ENCODE measurements at places on chromosomes 5 and 9.

DNA sequence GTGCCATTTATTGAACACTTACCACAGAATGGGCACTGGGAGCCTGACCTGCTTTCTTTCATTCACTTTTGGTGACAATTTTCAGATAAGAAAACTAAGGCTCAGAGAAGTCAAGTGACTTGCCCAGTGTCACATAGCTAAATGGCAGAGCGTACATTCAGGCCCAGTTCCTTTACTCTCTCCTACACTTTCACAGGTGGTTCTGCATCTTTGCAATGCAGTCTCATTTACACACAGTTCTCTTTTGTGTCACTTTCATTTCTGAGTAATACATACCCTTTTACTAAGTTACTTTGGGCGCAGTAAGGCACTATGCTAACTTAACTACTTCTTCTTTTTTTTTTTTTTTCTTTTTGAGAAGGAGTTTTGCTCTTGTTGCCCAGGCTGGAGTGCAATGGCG is 8.3 kb downstream of the NFIL3 start:
- DNase-seq = no peak

DNA sequence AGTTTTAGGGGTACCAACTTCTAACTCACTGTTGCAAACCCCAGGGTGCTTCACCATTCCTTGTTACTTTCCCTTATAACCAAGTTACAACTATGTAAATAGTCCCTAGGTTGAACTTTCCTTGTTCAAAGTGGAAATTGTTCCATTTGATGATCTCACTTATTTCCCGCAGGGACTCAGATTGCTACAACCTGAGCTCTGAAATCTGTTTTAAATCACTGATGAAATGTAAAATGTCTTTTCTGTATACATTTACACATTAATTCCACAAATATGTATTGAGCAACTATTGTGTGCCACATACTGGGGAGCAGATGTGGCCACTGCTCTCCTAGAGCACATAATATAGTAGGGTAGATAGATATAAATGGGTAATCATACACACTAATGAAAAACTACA is 69.1 kb upstream of the TARS1 start:
- DNase-seq = no peak

DNA sequence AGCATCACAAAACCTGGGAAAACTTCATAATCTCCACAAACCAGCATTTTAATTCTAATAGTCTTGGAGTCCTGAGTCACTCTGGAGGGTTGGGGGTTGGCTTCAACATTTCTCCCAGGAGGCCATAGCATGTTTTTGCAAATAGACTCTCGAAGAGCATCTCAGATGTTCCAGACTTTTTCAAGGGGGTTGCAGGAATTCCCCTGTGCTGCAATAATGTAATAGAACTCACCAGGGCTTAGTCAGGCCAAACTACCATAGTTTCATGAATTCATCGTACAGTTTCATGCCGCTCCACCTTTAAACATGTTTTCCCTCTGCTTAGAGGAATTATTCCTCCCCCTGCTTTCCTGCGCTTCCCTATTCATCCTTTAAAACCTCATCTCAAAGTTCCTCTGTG is 499.5 kb upstream of the KLF4 start:
- no peak for DNase-seq

GRCh38 chr5:56003179-56003578 is 8.4 kb upstream of the IL6ST start:
- DNase-seq = no peak

DNA sequence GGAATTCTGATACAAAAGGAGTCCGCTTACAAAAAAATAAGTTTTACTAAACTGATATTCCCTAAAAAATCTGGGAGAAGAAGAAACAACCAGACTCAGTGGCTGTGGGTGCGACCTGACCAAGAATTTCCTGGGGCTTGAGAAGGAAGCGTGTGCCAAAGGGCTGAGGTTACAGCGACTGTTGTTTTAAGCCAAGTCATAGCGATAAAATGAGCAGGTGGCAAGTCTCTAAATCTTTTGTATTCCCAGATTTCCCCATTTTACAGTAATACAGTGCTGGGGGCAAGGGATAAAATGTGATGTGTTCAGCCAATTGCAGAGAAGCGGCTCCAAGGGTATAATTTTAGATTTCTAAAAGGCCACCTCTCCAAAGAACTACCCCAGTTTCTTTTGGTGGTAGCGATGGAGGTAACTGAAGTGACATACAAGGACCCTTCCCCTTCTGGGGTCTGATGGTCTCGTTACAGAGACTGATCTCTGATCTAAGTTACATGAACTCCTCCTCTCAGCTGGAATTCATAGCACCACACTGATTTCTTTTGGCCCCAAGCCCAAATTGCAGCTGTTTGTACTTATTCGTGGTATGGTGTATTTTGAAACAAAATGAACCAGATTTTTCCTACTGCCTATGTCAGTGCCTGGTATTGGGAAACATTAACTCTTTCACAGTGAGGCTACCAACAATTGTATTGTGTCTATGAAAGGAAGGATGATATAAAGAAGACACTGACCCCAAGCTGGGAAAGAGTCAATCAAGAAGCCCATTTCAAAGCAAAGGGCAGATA is 41.6 kb downstream of the LPAR1 start:
- DNase-seq = no peak

- DNase-seq = no peak
These were observed 23.1 kb downstream of the CENPK start for GRCh38 chr5:65539827-65540226.

DNA sequence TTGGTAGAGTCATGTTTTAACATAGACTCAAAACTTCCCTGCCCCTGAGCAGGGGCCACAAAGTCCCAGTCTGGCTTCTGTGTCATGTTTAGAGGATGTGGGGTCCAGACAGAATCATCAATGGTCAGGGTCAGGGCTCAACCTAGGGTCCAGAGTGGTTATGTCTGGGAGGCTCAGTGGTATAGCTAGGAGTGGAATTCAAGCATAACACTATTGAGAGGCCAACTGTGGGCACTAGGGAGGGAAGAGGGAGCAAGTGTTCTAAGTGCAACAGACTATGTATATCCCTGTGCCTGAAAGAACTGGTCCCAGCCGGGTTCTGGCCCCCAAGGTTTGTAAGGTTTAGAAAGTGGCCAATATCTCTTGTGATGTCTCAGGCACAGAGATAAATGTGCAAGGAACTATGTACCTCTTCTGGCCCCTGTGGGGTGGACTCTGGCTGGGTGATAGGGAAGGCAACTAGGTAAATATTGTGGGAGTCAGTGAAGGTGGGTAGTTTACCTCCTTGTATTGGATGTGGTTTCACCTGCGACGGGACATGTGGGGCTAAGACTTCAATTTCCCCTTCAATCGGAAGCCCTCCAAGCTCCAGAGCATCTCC is 14.0 kb downstream of the MYORG start:
- no peak for DNase-seq

DNA sequence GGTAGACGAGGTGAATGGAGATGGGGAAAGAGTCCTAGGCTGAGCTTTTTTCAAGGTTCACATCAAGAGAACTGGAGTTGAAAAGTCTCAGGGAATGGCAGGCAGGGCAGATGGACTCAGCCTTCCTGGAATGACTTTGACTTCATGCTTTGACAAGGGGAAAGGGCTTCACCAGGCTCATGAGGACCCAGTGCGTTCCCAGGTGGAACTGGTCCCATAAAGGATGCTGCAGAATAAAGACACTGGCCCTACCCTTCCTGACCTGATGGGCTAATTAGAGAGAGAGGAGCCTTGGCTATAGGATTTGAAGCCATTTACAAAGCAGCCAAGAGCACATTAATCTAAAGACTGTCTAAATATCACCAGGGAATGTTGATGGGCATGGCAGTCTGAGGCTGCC is 63.8 kb downstream of the IL31RA start:
- DNase-seq = no peak

- no peak for DNase-seq
These were observed 356.9 kb downstream of the CSNK1G3 start for GRCh38 chr5:123868881-123869280.

GRCh38 chr9:135526089-135526729 is 5.0 kb downstream of the LCN1 start:
- DNase-seq = no peak

DNA sequence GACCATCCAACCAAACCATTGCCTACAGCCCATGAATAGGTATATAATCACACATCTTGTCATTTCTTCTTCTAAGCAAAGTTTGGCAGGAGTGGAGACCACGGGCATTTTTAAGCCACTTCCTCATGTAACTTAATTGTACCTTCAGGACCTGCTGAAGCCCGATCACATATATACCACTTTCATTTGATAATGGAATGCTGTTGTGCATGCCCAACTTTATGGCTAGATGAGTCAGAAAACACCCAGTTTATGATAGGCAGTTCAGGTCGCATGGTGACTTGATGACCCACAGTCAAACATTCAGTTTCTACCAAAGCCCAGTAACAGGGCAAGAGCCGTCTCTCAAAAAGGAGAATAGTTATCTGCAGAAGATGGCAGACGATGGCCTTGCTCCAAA is 2295.0 kb upstream of the ACO1 start:
- no peak for DNase-seq

- no peak for DNase-seq
These were observed 4.0 kb downstream of the BRD3 start for GRCh38 chr9:134063571-134064450.

- no peak for DNase-seq
These were observed 197.2 kb upstream of the PAPPA start for GRCh38 chr9:115956371-115956770.

GRCh38 chr9:137593176-137593575 is 2.9 kb upstream of the ZMYND19 start:
- no peak for DNase-seq

- no peak for DNase-seq
These were observed 41.1 kb upstream of the NEK6 start for GRCh38 chr9:124216474-124217176.

DNA sequence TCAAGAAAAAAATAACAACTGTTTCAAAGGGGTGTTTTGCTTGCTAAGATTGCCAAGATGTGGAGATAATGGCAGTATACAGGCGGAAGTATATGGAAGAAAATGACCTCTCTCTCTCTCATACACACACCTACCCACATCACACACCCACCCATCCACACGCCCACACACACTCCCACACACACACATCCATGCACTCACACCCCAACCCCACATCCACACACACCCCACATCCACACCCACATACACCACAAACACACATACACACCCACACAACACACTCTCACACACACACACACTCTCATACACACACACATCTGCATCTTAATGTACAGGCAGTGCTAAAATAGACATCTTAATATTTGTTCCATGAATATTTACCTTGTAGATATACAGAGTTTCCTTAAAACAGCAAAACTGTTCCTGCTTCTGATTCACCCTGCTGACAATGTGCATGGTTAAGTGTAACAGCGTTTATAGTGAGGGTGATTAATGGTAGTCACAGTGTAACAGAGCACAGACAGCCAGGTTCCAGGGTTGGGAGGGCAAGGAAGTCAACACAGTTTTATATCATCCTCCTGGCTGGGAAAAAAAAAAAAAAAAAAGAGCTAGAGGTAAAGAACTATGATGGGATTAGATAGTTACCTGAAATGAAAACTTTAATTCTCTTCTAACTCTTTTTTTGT is 8.3 kb downstream of the BHMT2 start:
- no peak for DNase-seq

DNA sequence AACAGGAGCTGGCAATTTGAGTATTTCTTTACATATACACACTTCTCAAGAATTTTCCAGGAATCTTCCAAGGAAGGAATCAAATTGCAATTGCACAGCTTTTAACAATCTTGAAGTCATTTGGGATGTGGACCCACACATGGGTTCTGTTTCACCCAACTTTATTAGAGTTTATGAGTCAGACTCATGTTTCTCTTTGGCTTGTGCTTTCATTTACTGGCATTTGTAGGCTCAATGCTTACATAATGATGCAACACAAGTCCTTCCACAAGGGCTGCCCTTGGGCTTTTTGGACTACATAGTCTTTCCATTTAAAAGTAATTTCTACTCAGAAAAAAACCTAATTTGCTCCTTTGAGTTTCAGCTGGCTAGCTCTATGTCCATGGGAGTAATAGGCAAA is 4.6 kb upstream of the CDC37L1 start:
- DNase-seq = no peak

DNA sequence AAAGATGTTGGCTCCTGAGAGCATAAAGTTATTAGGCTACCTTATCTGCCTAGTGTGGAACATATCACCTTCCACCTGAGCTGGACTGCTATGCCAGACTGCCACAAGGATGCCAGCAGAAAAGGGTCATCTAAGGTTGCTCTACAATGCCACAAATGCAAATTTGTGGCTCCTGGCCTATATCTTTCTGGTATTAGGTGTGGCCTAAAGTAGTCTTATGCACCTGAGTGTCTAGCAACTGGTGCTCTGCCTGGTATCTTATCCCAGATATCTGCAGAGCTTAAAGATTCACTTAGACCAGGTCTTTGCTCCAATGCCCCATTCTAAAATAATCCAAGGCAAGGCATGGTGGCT is 34.7 kb downstream of the DTWD2 start:
- DNase-seq = no peak

- no peak for DNase-seq
These were observed 16.7 kb downstream of the CDKN2AIPNL start for GRCh38 chr5:134394932-134395331.

GRCh38 chr9:124975131-124975530 is 34.2 kb upstream of the GOLGA1 start:
- DNase-seq = no peak
